ENCODE measurements at places on chromosomes 2 and 18.
A peak's percentile ranks its signal among the peaks of the same experiment; 100 is the strongest.

DNA sequence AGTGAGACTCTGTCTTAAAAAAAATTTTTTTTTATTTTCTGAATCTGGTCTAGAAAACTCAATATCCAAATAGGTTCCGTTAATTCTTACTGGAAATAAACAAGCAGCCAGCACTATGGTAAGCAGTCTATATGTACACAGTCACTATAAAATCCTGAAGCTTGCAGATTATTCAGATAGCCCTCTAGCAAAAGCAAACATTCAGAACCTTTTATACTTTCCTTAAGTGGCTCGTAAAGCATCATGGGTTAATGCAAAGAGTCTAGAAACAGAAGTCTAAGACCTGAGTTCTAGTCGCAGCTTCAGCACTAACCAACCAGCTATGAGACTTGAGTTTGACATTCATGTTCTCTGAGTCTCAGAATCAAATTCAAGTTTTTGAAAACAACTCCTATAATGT is 51.9 kb downstream of the SIGLEC15 start:
- no peak for DNase-seq

DNA sequence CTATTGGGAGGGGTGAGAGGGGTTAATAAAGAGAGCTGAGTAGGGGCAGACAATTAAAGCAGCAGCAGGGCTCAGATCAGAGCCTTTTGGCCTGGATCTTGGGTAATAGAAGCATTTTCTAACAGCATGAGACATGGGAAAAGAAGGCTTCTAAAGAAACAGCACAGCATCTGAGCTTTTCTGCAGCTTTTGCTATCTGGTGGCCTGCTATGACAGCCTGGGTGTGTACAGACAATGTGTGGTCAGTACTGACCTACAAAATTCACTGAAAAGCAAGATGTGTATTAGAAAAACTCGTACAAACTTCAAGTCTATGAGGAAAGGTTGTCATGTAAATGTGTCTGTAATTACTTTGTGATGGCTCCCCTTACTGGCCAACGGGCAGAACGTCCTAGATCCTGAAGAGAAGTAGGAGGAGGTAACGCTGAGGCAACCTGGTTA is 95.6 kb downstream of the GALNT3 start:
- DNase-seq = no peak

GRCh38 chr18:37574113-37574512 is 8.5 kb upstream of the CELF4 start:
- DNase-seq = no peak

DNA sequence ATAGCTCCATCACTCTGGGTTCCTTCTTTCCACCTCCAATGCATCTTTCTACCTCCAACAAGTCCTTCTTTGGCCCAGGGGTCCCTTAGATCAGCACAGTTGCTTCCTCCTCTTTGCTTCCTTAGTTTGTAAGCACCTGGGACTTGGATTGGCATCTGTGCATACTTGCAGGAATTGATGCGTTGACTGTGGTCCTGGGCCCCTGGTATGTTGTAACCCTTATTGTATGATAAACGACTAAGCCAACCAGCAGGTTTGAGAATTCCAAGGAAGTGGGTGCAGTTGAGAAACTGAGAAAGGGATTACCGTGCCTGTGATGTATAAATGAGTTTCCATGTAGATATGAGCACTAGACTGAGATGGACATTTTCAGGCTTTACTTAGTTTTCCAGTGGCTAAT is 55.9 kb downstream of the ARHGAP28 start:
- no peak for DNase-seq

- no peak for DNase-seq
These were observed 26.3 kb downstream of the MRPL35 start for GRCh38 chr2:86225581-86225980.

GRCh38 chr2:132691556-132691955 is 21.6 kb upstream of the LYPD1 start:
- no peak for DNase-seq

DNA sequence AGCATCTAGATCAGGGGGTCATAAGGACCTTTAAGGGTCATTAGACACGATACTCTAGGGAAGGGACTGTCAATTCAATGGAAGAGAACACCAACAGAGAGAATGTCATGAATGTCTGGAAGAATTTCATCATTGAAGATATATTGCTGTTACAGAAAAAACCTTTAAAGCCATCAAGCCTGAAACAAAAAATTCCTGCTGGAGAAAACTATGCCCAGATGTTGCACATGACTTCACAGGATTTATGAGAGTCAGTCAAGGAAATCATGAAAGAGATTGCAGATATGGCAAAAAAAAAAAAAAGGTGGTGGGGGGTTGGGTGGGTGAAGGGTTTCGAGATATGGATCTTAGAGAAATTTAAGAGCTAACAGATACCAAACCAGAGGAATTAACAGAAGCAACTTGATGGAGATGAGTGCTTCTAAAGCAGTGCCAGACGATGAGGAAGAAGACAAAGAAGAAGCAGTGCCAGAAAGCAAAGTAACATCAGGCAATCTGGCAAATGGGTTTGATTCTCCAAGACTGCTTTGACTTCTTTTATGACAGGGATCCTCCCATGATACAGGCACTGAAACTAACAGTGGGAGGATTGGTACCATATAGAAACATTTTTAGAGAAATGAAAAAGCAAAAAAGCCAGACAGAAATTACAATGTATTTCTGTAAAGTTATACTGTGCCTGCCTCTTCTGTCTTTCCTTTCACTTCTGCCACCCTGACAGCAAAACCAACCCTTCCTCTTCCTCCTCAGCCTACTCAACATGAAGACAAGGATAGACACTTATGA is 28.5 kb downstream of the MAP4K3 start:
- DNase-seq = no peak

- DNase-seq = no peak
These were observed 20.5 kb upstream of the OSR1 start for GRCh38 chr2:19378939-19379338.

DNA sequence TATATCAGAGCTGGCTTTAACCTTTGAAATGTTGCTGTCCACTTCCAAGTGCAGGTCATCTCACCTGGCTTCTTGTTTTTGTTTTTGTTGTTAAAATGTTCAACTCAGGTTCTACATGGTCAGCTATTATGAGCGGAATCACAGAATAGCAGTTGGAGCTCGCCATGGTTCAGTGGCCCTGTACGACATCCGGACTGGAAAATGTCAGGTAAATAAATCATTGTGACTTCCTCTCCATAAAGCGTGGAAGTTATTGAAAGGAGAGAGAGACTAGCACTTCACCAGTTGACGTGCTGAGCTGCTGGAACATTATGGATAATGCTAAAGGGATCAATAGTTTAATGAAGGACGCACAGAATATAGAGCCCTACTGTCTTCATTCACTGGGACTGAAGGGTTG is 184.6 kb upstream of the BOD1L2 start:
- no peak for DNase-seq

DNA sequence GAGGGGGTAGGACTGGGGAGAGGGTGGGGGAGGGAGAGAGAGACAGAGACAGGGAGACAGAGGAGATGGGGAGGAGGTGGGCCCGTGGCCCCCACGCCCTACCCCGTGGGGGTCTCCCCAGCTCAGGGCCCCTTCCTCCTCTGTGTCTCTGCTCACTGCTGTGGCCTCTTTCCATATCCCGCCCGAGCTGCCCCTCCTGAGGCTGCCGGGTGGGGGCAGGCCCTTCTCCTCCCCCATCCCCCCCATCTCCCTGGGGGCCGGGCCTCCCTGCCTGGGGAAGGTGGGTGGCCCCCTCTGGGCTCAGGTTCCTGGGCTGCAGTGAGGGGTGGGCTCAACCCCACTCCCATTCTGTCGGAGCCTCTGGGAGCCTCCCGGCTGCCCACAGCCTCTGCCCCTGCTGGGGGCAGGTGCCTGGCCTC is 332 bp upstream of the PDCD1 start:
- DNase-seq = no peak

GRCh38 chr2:95034221-95034620 is 8.7 kb downstream of the MAL start:
- DNase-seq = no peak

- no peak for DNase-seq
These were observed 45.9 kb downstream of the PXDN start for GRCh38 chr2:1698188-1698945.

DNA sequence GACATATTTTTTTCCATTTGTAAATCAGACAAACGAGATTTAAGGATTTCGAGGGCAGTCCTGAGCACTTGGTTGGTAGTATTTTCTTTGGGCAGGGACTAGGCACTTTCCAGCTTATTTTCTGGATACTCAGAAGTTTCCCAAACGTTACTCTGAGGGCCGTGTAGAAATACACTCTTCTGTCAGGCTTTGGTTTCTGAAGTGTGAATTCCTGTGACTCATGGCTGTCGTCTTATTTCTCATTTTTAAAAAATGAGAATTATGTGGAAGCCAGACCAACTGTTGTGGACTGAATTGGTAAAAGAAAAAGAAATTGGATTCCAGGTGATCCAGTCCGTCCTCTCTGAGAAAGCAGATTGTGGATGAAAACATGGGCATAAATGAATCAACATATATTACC is 658.6 kb upstream of the FANCL start:
- DNase-seq = no peak

GRCh38 chr2:36489281-36489680 is 108.7 kb downstream of the FEZ2 start:
- DNase-seq = no peak

- no peak for DNase-seq
These were observed 56.4 kb downstream of the PTPN2 start for GRCh38 chr18:12827588-12827987.

DNA sequence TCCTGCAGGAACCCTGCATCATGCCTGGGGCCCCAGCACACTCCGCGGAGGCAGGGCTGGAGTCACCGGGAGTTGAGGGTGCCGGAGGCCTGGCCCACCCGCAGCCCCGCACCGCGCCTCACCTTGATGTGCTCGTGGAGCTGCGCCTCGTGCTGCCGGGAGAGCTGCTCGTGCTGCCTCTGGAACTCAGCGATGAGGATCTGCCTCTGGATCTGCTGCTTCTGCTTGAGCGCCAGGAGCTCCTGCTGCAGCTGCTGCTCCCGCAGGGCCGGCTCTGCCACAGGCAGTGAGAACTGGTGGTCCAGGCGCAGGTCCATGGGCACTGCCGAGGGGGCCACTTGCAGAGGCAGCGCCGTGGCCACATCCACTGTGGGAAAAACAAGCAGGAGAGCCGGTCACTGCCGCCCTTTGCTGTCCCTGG is 211.1 kb downstream of the HDAC4 start:
- DNase-seq = no peak

- no peak for DNase-seq
These were observed 45.6 kb upstream of the ITGAV start for GRCh38 chr2:186544255-186544675.

GRCh38 chr2:17798338-17798737 is 17.9 kb upstream of the MSGN1 start:
- no peak for DNase-seq

DNA sequence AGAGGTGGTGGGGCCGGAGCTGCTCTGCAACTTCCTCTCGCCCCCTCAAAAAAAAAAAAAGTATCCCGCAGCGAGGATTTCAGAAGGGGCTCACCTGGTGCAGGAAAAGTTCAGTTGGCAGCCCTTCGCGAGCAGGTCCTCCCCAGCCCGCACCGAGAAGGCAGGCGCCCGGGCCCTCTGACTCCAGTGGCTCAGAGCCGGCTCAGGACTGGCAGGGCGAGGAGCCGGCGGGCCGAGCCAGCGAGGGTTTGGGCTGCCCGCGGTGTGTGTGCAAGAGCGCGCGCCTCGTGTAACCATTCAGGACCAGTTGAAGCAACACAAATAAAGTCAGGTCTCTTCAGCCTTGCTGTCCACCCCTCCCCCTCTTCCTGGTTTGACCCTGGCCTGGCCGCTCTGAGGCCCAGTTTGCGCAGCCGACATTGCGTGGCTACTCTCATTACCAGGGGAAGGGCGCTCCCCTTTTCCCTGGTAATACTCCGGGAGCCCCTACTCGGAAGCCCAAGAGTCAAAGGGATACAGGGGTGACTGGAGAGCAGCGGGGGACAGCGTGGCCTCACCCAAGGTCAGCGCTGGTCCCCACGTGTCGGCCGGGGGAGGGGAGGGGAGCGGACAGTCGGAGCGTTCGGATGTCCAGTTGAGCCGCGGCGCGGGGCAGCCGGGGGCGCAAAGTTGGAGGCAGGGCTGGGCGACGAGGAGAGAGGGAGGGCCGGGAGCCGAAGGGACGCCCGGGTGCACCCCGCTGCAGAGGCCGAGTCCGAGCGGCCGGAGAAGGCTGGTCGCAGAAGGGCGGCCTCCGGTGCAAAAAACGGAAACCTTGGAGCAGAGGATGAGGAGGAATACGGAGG is 12.3 kb downstream of the EN1 start:
- DNase-seq = no peak

DNA sequence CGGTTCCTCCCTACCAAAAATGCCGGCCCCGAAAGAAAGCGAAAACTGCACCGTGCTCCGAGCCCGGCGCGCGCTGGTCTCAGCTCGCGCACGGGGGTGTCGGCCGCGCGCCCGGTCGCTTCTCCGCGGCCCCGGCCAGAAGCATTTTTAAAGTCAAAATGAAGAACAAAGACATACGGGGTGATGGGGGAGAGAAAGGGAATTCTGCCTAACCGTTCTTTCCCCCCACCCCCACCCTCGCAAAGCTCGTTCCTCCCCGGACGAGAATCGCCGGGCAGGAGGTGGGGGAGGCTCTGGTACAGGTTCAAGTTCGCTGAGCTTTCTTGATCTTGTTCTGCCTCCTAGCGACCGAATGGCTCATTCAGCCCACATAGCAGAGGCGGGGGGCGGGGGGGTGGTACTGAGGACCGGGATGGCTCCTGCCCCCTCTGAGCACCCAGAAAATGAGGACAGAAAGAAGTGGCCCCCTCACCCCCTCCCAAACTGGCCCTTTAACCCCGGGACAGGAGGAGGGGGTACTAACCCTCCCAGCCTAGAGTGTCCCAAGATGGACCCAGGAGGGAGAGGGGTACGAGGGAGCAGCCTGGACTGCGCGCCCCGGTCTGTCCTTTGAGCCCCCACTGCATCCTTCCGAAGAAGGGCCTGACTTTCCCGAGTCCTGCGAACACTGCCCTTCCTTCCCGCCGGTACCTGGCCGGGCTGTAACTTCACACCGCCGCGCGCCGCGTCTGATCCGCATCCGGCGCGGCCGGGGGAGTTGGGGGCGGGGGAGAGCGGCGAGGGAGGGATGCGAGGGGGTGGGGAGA is 3.1 kb downstream of the BCL11A start:
- DNase-seq = peak; percentile 3

All from effector memory CD8-positive, alpha-beta T cell (primary cell).